ENCODE measurements at places on chromosomes 1 and 21.
A peak's percentile ranks its signal among the peaks of the same experiment; 100 is the strongest.

GRCh38 chr21:36032647-36033406 is 27.5 kb downstream of the SETD4 start:
- DNase-seq = no peak

DNA sequence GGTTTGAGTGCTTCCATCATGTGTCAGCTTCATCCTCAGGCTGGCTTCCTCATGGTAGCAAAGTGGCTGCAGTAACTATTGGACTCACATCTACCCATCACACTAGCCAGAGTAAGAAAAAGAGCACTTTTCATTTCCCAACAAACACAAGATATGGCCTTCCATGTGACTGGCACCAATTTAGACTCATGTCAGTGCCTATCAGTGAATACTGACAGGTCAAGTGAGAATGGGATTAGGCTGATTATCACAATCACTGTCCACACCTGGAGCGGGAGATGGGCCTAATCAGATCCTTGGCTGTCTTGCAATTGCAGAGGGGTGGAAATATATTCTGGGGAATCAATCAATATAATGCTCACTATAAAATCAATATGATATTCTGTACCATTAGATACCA is 2.9 kb upstream of the RABGAP1L start:
- no peak for DNase-seq

- DNase-seq = no peak
These were observed 58.5 kb downstream of the ATP2B4 start for GRCh38 chr1:203685168-203685567.

DNA sequence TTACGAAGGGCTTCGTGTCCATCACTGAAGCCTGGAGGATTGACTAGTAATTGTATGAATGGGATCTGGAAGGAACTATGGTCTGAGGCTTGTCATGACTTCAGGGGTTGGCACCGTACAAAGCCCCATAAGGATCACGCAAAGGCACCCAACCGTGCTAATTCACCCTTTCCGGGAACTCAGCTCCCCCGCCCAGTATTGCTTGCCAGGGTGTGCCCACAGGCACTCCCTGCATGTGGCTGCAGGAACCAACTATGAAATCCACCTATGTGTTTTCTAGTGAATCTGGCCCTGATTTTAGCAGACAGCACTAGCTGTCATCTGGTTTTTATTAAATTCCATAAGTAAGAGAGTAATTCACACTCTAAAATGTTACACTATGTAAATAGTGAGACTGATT is 139.2 kb downstream of the TM2D1 start:
- DNase-seq = no peak

DNA sequence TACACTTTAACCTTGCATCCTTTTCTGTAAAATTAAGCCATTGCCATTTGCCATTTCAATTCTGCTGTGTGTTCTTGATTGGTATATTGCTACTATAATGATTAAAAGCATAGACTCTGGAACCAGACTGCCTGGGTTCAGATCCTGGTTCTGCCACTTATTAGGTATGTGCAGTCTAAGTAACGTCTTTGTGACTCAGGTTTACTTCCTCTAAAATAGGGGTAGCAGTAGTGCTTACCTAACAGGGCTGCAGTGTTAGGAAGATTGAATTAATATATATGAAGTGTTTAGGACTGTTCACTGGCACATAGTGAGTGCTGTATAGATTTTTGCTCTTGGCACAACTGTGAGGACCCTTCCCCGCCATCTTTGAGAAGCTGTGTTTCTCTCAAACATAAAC is 4.4 kb downstream of the CDC42 start:
- no peak for DNase-seq

GRCh38 chr21:36165356-36165755 is 8.7 kb downstream of the DOP1B start:
- DNase-seq = no peak

DNA sequence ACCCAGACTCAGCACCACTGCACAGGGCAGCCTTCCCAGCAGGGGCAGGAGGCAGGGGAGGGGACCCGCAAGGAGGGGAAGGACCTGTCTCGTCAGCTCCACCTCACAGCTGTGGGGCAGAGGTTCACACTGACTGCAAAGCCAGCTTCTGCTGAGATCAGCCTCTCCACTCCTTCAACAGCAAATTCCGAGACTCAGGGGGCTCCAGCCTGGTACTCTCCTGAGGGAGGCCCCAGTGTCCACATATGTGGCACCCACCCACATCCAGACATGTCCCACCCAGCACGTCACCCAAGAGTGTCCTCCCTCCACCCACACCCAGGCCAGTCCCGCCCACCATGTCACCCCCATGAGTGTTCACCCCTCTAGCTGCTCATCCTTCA is 329.5 kb downstream of the NPHP4 start:
- no peak for DNase-seq

GRCh38 chr1:51560034-51560433 is 41.0 kb upstream of the EPS15 start:
- DNase-seq = no peak

DNA sequence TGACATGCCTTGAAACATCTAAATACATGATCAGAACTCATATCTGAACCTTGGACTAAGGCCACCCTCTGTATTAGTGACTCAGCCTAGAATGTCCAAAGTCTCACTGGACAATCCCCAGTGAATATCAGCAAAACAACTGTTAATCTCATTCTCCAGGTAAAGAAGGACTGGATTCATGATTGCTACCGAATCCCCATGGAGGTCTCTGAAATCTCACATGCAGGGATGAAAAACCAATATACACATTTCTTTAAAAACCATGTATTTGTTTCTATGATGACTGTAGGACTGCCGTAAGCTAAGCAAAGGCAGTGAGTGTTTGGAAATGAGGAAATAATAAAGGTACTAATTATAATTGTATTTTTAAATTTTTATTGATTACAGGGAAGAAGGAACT is at the start of gene OR2L3:
Gene OR2L3, plus strand, starts transcription at position 301 of the 400 bp plus-strand sequence. CDS start 13,846 bp downstream, outside the sequence.
- no peak for DNase-seq

DNA sequence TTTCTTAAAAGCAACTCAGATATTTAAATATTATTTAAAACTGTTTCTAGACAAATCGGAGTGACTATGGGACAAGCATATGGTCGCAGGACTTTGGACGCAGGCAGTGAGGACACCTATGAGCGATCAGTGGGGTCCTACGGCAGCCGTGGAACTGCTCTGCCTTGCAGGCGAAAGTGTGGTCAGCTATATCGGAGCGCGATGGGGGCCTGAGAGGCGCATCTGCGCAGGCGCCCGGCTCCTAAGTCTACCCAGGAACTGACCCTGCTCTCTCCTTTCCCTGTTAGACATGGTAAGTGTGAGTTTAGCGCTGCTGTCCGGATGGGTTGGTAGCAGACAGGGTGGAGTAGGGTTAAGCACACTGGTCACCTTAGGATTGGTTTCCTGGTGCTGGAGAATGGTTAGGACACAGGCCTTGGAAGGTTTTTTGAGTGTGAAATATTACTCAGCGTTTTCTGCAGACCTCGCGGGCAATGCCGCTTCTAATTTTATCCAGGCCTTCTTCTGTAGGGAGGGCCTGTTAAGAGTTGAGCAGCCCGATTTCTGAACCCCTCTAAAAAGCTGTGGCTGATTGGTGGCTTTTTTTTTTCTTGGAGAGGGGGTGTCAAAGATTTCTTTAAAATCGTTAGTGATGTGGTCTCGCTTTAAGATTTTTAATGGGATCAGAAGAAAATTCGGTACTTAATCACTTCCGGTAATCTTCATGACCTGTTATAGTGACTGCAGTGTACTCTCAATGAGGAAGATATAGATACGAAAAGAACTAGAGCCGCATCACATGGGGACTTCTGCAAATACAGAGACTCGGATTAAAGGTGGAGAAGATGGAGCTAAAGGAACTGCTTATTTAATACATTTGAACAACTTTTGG is at the start of gene RABGGTB:
Gene RABGGTB, plus strand, starts transcription at position 274 of the 871 bp plus-strand sequence. Its CDS starts 16 bp downstream, at position 290.
- DNase-seq = peak; percentile 93

- DNase-seq = no peak
These were observed 59.5 kb downstream of the PALMD start for GRCh38 chr1:99705385-99705784.

- peak; percentile 80 for DNase-seq
These were observed 24.5 kb downstream of the LAMB3 start for GRCh38 chr1:209627732-209628196.

- no peak for DNase-seq
These were observed 39.2 kb downstream of the SIPA1L2 start for GRCh38 chr1:232590744-232591082.

- no peak for DNase-seq
These were observed 2.1 kb downstream of the SDE2 start for GRCh38 chr1:225996946-225997545.

- no peak for DNase-seq
These were observed 53.8 kb upstream of the LMO4 start for GRCh38 chr1:87274851-87275250.

- DNase-seq = no peak
These were observed 467.5 kb downstream of the PTPRU start for GRCh38 chr1:29703596-29704370.

GRCh38 chr1:2304921-2305681 is 77.0 kb downstream of the SKI start:
- no peak for DNase-seq

DNA sequence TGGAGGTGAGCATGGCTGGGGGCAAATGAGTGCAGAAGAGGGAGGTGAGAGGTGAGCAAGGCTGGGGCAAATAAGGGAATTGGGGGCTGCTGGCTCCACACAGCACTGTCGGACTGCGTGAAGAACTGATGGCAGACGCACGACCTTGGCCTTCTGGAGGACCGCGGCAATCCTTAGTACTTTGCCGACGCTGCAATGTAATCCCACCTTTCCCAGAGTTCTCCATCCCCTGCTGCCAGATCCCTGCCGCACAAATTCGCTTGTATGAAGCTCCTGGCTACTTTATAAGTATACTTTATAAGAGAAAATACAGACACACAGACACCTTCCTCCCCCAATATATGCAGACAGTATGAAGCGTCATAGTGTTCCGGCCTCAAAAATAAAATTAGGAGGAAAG is 472.4 kb downstream of the SMYD3 start:
- DNase-seq = no peak

- no peak for DNase-seq
These were observed 10.0 kb upstream of the CDA start for GRCh38 chr1:20578721-20579395.

DNA sequence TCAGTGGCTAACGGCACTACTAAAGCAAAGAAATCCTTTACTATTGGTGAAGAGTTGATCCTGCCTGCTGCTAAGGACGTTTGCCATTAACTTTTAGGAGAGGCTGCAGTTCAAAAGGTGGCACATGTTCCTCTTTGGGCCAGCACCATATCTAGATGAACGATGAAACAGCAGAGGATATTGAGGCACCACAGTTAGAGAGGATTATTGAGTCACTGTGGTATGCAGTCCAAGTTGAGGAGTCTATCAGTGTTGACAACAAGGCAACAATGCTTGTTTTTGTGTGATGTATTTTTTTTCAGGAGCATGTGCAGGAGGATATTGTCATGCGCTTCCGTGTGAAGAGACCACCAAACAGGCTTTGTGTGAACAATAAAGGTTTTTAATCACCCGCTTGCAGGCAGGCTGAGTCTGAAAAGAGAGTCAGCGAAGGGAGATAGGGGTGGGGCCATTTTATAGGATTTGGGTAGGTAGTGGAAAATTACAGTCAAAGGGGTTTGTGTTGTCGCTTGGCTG is 80.9 kb downstream of the UCHL5 start:
- no peak for DNase-seq

DNA sequence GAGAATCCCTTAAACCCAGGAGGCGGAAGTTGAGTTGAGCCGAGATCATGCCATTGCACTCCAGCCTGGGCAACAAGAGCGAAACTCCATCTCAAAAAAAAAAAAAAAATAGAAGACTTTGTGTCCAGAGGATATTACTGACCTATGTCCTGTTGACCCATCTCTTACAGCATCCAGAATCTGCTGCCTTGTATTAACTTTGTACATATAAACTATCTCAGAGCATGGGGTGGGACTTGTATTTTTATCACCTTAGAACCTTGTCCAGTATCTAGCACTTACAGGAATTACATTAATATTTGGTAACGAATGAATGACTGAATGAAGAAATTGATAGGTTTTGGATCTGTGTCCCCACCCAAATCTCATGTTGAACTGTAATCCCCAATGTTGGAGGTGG is 117.8 kb downstream of the TGFBR3 start:
- no peak for DNase-seq

DNA sequence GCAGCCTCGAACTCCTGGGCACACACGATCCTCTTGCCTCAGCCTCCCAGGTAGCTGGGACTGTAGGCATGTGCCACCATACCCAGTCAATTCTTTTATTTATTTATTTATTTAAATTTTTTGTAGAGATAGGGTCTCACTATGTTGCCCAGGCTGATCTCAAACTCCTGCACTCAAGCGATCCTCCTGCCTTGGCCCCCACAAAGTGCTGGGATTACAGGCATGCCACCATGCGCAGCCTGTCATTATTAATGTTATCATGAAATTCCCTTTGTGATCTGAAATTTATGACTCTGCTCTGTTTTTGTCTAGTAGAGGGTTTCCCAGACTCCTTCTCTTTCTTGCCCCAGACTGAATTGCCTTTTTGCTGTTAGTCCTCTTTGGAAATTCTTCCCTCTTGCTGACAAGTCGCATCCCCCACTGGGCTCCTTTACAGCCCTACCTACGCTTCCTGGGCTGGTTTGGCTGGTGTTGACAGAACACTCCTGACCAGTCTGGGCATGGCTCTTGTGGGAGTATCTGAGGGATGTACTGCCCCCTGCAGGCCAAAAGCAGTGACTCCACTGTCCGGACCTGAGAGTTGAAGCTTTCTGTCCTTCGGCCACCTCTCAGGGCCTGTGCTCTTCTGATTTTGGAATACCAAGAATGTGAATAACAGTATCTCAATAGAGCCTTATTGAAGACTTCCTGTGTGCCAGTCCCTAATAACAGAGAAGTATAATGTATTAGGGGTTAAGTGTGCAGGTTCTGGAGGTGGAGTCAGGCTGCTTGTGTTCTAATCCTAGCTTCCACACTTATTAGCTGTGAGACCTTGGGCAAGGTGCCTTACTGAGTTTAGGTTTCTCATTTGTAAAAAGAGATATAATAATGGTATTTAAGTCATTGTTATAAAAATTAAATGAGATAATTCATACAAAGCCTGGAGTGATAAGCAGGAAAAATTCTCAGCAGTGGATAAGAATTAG is 28.2 kb downstream of the TCEANC2 start:
- DNase-seq = peak; percentile 55

- DNase-seq = no peak
These were observed 356.4 kb downstream of the PTPRU start for GRCh38 chr1:29592731-29593130.

All from activated CD4-positive, alpha-beta T cell treated with anti-CD3 and anti-CD28 coated beads for 4 hours (primary cell).